ENCODE measurements at places on chromosomes 12 and 14.

- peak; percentile 21 for DNase-seq
These were observed 384.2 kb downstream of the ZFP36L1 start for GRCh38 chr14:68408680-68409079.

- no peak for DNase-seq
These were observed 659.8 kb downstream of the DIO2 start for GRCh38 chr14:79551523-79551922.

- DNase-seq = no peak
These were observed 12.4 kb upstream of the NRXN3 start for GRCh38 chr14:78157494-78158437.

- DNase-seq = no peak
These were observed 47.7 kb downstream of the LEMD3 start for GRCh38 chr12:65217086-65217485.

GRCh38 chr12:1800401-1801302, 19.7 kb upstream of the LRTM2 start:
- peak; percentile 58 for DNase-seq

DNA sequence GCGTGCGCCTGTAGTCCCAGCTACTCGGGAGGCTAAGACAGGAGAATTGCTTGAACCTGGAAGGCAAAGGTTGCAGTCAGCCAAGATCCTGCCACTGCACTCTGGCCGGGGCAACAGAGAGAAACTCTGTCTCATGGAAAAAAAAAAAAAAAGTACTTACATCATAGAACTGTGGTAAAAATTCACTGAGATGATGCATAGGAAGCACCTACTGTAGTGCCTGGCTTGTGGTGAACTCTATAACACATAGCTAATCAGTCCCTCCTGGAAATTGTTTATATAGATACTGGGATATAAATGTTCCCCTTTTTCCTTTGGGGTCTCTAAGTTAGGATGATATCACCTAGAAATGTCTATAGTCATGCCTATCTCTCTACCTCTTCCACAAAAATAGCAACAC, 89.7 kb upstream of the CPM start:
- no peak for DNase-seq

DNA sequence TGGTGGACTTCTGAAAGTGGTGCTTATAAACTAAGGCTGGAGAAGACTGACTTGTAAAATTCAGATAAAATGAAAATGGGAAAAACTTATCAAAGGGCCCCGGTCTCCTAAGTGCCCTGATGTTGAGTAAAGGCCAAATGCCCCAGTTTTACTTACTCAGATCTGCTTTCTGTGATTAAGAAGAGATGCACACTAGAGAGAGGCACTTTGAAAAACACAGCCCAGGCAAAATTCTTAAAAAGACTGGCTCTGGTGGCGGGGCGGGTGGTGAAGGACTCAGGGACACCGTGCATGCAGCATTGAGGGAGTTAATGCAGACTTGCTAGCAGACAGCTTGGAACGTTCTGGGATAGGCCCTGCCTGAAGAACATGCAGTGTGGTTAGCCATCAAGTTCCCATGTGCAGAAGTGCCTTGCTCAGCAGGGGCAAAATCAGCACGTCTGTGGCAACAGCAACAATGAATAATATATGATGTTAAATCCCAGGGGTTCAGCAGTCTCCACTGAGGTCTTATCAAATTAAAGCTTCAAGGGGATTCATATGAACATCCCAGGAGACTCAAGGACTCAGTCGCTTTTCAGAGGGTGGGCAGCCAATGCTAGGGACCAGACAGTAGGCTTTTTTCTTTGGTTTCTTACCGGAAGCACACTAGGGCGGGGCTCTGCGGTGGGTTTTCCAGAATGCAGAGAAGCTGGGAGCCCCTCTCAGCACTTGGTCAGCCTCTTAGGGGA, 105.0 kb downstream of the DAD1 start:
- DNase-seq = no peak

DNA sequence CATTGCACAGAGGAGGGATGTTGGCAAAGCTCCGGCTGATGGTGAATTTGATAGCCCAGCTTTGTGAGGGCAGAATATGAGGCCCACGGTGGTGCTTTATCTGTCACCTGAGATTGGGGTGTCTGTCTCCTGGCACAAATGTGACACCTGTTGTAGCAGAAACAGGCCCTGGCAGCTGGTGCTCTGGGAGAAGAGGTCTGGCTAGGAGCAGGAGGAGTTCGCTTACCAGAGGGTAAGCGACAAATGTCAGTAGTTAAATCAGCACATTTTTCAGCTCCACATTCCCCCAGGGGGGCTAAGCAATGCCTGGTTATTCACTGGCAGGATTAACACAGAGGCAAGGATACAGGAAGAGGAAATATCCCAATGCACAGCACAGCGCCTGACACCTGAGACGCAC, 71.1 kb downstream of the B4GALNT3 start:
- no peak for DNase-seq

DNA sequence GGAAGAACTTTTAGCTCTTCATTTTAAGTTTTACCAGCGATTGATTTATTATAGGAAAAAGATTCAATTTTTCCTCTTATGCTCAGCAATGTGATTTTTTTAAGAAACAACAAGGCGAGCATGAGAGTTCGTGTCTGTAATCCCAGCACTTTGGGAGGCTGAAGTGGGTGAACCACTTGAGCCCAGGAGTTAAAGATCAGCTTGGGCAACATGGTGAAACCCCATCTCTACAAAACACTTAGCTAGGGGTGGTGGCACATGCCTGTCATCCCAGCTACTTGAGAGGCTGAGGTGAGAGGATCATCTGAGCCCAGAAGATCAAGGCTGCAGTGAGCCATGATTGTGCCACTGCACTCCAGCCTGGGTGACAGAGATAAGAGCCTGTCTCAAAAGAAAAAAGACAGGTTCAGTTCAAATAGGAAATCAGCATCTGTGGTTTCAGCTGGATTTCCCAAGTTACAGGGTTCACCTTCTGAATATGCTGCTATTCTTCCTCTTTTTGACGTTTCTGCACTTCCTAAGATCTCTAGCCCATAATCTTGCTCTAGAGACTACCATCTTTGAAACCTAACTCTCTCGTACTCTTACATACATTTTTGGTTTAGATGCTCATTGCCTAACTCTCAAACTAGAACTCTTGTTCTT, 274.7 kb downstream of the SEC23A start:
- no peak for DNase-seq

DNA sequence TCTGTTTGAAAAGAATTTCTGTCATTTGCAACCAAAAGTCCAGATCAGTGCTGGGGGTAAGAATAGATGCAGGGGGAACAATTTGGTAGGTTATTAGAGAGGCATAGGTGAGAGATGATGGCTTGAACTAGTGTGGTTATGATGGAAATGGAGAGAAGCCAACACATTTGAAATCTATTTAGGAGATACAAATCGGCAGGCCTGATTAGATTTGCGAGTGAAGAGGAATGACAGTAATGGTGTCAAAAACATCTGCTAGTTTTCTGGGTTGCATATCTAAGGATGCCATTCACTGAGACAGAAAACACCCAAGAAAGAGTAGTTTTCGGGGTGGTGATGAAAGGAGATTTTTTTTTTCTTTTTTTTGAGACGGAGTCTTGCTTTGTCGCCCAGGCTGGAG, 138.1 kb downstream of the LMNTD1 start:
- no peak for DNase-seq

DNA sequence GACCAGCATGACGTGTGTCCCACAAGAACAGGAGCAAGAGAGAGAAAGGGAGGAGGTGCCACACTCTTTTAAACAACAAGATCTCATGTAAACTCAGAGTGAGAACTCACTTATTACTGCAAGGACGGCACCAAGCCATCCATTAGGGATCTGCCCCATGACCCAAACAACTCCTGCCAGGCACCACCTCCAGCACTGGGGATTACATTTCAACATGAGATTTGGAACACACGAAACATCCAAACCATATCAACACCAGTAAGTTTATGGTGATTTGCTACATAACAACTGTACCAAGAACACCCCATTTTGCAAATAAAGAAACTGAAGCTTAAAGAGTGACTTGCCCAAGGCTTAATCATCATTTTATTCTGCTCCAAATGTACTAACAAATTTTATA, 23.7 kb upstream of the OR6J1 start:
- no peak for DNase-seq

GRCh38 chr14:91048676-91049075, 11.8 kb downstream of the RPS6KA5 start:
- DNase-seq = no peak
